ENCODE measurements at places on chromosomes 4 and X.

DNA sequence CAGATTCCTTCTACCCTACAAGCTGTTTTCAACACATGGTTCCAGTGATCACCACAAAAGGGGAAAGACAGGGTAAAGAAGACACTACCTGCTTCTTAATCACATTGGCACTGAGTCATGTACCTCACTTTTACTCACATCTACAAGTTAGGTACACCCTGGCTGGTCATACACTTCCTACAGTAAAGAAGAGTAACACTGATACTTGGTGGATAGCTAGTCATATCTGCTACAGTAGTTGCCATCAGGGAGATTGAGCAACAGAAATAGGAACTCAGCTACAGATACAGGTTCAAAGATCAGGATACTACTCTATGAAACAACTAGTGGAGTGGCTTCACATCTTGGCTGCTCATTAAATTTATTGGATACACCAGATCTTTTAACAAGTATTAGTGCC lies 105.4 kb upstream of the DIAPH2 start:
- DNase-seq: no peak

DNA sequence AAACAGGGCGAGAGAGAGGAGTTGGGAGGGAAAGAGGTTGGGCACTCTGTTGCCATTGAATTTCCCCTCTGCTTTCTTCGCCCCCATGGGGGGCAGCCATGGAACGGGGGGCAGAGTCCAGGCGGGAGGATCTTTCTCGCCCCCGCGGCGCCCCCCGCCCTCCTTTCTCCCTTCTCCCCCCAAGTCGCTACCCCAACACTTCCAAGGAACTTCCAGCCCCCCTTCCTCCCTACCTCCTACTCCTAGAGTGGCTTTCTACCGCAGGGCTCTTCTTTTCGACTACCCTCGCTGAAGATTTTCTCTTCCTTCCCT lies 594 bp upstream of the STAG2 start:
- DNase-seq: no peak

- DNase-seq: no peak
Measured at GRCh38 chr4:13313856-13314255, 170.3 kb downstream of the RAB28 start.

DNA sequence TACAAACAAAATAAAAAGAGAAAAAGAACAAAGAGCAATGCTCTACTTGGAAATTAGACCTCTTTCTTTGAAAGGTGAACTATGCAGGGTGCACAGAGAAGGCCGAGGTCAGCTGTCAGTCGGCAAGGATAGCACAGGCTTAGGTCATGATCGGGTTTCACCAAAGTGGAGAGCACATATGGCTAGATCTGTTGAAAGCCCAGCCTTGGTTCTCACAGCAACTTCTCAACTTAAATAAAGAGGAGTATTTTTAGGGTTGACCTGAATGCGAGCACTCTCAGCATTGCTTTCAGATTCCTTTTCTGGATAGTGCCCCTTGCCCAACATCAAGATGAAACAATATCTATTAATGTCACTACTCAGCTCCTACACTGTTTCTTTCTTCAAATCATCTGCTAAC lies 122.9 kb upstream of the GPC4 start:
- DNase-seq: no peak

DNA sequence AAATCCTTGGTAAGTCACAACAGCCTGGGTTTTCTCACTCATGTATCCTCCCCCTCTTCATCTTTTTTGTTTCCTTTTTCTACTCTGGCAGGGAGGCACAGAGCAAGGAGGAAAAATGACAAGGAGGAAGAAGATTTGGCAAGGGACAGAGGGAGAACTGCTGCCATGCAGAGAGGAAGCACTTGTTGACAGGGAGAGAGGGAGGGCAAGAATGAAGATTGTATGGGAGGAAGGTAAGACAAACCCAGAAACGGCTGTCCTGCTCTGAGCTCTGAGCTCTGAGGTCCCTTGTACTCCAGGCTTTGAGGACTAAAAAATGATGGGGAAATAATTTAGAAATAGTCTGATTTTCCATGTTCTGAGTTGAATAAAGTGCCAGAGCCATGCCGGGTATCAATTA lies 123.9 kb downstream of the DCHS2 start:
- DNase-seq: no peak

- DNase-seq: peak; percentile 21
Measured at GRCh38 chr4:123597586-123597985, 201.0 kb downstream of the SPRY1 start.
